ENCODE measurements at places on chromosomes 16 and 17. TPM values are rescaled to one million over a fixed set of nuclear protein-coding genes. Genes with fewer than 3 reads are reported as not detected.

GRCh38 chr16:85148931-85149330 lies 36.7 kb upstream of the CIBAR2 start:
- H3K27me3 ChIP-seq: no peaks in the 10 kb centered on the region
- no peak overlapping the region for H3K4me3 ChIP-seq
- no peaks in the 10 kb centered on the region for H3K4me1 ChIP-seq
- no peak overlapping the region for H3K27ac ChIP-seq

DNA sequence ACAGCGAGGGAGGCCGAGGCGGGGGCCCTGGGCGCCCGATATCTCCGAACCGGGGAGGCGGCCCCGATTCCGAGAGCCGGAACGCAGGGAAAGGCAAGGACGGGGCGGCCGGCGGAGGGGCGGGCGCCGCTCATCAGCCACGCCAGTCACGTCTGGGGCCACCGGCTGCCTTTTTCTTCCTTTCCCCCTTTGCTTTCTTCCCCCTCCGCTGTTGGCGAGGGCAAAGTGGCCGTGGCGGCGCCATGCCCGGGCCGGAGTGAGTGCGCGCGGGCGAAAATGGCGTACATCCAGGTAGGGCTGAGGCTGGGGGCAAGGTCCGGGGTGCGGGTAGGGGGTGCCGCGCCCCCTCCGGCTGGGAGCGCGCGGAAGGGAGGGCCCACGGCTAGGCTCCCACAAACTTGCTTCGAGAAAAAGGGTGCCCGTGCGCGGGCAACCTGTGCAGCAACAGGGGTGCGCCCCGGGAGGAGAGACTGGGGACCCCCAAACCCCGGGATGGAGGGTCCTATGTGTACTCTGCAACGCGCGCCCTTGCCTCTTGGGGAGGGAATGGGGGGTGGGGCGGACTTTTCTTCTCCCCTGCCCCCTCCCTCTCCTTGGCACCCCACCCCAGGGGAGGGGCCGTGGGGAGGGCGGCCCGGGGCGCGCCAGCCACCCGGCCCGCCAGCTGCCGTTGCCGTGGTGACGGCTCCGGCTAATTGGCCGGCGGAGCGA lies 486 bp downstream of the SYT17 start:
- H3K4me1 ChIP-seq: no peaks in the 10 kb centered on the region
- peaks cover 6% of the 10 kb centered on the region for H3K27me3 ChIP-seq
- no peak overlapping the region for H3K27ac ChIP-seq

- H3K27me3 ChIP-seq: peaks cover 11% of the 10 kb centered on the region
- H3K36me3 ChIP-seq: peaks cover 31% of the 10 kb centered on the region
- no peak for DNase-seq
- H3K4me1 ChIP-seq: no peaks in the 10 kb centered on the region
These were observed 3.7 kb downstream of the TNK1 start for GRCh38 chr17:7384489-7385081.

DNA sequence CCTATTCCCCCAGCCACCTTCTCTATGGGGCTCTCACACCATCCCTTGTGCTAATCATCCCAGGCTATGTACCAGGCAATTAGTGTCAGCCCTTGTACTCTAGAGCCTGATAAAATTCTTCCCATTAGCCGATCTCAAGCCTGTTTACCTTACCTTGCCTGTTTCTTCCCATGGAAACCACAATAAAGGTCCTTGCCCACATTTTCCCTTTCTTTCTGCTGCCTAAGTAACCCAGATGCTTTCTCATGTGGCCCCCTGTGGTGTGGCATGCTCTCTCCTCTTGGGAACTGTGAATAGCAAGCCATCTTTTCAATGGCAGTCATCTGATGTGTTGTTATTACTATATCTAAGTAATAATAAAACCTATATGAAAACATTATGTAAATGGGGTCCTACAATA lies 265.8 kb upstream of the ELAC2 start:
- DNase-seq: peak; percentile 40
- peaks cover under 1% of the 10 kb centered on the region for H3K36me3 ChIP-seq
- H3K27me3 ChIP-seq: no peaks in the 10 kb centered on the region
- H3K4me1 ChIP-seq: 0 out of 2 replicates have a peak, but pooled peaks cover 4% of the 10 kb centered on the region

The DNAAF8 gene
- total RNA-seq: 0.33 TPM
